Stimulated activated CD4-positive, alpha-beta T cell treated with anti-CD3 and anti-CD28 coated beads, Interleukin-2, amount 100 ng/mL, for 24 hours (primary cell): ENCODE measurements at places on chromosomes 4 and X.

GRCh38 chr4:181701894-181702293, 541.3 kb upstream of the TENM3 start:
- DNase-seq, result no peak

DNA sequence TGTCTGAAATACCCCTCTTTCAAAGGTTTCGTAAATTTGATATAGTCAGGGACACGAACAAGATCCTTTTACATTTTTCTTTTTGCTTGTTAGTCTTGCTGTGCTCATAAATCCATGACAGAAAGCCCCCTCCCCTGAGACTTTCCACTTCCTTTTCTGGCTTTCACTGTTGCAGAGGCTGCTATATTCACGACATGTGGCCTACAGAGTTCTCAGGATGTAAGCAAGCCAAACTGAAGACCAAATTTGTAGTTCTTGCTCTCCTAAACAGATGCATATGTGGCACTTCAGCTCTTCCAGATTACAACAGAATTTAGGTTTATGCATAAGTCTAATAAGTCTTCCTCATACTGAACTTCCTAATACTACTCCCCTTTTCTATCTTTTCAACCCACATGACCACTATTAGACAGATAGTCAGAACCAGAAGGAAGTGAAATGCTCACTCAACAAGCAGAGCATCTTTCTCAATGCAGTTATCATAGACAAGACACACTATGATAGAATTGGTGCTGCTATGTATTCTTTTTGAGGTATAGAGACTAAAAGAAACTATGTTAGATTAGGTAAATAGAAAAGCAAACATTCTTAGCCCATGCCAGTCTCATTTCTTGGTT, 15.0 kb downstream of the BTK start:
- no peak for DNase-seq

GRCh38 chr4:10366628-10367027, 90.6 kb downstream of the ZNF518B start:
- no peak for DNase-seq

DNA sequence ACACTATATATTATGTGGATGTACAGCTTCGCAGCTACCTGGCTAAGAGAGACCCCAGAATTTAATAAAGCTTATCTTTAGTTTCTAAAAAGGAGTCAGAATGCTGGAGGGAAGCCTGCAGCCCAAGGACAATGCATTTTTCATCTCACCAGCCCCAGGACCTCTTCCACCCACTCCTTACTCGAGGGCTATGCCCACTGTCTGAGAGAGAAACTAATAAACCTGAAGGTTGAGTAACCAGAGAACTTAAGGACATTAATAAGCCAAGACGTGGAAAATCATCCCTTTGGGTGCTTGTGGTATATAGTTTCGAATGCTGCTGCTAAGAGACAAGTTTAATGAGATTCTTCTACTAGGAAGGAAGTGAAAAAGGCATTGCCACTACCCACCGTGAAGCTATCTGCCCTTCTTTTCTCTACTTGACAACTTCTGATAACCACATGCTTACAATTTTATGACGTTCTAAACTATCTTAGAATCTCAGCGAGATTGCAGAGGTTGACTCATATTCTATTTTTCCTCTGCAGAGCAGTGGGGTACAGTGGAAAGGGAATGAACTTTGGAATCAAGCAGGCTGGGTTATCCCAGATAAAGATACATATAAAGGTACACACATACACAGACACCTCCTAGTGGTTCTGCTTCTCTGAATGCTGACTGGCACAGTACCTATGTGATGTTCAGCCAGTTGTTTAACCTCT, 3.3 kb downstream of the RELL1 start:
- DNase-seq, result no peak

- DNase-seq, result no peak
These were observed 14.2 kb downstream of the SMIM10L2A start for GRCh38 chrX:135435933-135436332.

DNA sequence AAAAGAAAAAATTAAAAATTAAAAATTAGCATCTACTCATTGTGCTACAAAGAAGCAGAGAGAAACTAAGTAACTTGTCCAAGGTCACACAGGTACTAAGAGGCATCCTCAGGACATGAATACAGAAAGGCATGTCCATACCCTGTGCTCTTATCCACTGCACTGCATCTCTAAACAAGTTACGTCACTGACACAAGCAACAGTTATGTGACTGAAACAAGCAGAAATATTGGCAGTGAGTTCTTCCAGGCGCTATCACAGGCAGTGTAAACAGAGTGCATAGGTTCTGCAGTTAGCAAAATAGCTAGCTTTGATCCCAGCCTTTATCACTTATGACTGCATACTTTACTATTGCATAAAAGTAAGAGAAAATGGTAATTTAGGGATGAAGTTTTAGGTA, 7.9 kb downstream of the VEGFC start:
- no peak for DNase-seq

DNA sequence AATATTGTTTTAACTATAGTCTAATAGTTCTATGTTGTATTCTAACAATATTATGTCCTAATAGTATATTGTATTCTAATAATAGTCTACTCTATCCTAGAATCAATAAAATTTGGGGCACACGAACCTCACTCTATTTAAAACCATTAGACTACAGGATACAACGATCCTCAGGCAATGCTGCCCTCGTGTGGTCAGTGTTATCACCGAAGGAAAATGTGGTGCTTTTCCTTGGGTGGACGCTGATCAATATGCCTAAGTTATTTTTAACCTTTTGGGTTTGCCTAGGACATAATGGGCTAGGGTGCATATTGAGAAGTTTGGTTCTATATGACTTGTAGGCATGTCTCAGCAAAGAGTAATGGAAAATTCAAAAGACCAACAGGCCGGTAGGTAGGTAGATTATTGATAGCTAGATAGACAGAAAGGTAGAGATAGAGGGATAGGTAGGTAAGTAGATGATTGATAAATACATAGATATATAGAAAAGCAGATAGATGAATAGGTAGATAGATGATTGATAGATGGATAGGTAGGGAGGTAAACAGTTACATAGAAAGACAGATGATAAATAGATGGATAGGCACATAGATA, 75.1 kb downstream of the PRKX start:
- peak; percentile 28 for DNase-seq

- DNase-seq, result no peak
These were observed 72.3 kb downstream of the TMEM47 start for GRCh38 chrX:34584781-34585180.

DNA sequence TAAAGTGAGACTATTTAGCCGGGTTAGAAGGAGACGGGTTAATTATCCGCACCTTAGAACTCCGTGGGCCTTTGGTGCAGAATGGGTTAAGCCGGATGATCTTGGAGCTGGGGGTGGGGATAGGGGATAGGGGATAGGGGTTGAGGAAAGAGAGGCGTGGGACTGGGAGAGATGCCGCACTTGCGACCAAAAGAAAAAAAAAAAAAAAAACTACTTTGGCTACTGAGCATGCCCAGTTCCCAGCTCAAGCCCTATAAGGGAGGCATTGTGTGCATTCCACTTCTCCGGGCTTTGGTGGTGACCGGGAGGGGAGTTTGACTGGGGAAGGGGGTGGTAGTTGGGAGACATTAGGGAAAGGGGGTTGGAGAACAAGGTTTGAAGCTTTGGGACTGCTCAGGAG, at the start of gene SLITRK4:
SLITRK4 (minus strand) TSS at position 187 of the 400 bp plus-strand sequence. CDS start 4,993 bp downstream, outside the sequence.
- DNase-seq, result no peak

DNA sequence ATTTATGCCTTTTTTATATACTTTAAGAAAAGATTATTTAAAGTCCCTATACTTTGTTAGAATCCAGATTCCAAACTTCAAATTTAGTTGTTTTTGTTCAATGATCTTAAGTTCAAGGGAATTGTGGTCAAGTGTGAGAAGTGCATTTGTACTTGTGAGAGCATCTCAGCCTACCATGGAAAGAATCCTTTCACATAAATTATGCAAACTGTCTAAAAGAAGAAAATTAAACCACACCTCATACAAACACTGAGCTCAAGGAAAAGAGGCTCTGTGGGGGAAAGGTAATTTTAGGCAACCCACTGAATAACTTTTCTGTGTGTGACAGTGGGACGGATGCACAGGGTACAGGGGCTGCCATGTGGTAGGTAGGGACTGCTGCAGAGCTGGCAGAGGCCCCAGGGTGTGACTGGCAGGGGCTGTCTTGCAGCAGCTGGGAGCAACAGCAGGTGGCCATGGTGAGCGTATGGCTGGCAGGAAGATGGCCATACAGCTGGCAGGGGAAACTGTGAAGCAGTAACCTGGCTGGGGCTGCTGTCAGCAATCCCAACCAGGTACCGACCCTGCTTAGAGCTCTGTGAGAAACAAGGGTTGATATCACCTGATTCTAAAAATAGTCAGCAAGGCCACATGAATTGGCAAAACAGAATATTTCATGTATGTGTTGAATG, 130.6 kb downstream of the UGT8 start:
- no peak for DNase-seq

DNA sequence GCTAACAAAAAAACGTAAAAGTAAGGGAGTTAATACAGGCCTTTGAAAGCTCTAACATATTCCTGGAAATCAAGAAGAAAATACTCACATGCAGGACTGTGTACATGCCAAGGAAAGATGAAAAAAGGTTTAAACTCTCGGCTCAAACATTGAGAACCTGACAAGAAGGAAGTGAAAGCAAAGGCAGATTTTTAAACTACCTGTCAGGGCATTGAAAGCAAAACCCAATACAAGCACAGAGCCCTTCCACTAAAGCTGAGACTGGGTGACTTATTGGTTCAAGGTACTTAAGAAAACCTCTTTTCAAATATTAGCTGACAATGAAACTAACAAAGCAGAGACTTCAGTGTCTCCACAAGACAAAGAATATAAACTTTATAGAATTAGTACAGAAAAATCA, 313.0 kb upstream of the GRID2 start:
- DNase-seq, result no peak

GRCh38 chr4:37389366-37389765, 144.8 kb downstream of the NWD2 start:
- DNase-seq, result no peak

- DNase-seq, result no peak
These were observed 86.8 kb downstream of the PDGFRA start for GRCh38 chr4:54315561-54316538.

DNA sequence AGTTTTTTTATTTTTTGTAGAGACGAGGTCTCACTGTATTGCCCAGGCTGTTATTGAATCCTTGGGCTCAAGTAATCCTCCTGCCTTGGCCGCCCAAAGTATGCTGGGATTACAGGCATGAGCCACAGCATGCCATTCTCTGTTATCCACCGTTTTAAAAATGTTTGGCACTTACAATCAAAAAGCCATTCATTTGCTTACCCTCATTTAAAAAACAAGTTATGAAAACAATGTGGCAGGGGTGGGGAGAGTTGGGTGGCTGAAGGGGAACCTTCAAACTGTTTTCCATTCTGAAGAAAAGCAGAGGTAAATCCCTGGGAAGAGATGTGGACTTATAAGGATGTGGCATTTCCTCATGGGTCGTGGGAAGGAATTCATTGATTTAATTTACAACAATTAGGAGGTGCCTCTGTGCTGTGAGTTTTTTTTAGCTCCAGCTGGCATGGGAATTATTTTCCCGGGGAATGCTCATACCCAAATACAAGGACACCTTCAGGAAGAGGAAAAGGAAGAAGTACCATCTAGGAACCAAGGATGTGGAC, 103.5 kb downstream of the MID1 start:
- no peak for DNase-seq

- no peak for DNase-seq
These were observed 614.6 kb upstream of the CPEB2 start for GRCh38 chr4:14387647-14388046.

DNA sequence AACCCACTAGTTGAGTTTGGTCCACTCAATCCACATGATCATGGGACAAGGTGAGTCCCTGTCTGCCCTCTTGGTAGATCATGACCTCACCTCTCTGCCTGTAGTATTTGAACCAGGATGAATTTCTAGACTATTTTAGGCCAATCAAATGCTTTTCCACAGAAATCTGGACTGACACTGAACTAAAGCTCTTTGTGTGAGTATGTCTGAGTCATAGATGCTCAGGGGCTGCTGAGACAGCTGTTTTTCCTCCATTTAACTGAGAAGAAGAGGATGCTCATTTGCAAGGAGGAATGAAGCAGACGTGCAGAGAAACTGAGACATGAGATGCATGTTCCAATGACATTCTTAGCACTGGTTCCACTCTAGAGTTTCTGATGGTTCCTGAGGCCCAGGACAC, 77.3 kb upstream of the TMEM47 start:
- DNase-seq, result no peak

DNA sequence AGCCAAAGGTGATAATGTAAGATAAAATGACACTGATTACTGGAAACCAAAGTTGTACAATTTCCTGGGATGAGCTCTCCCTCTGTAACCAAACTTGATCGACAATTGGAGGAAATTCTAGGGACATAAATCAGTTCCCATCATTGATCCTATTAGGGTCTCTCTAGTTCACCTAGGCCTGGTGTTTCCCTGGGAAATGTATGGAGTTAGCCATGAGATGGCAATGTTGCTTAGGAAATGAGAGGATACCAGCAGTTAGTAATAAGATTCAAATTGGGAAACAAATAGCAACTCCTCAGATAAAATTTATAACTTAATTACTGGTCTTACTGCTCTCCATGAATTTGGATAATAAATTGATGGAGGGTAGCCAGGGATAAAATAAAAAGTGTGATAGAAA, 52.2 kb downstream of the SPATA18 start:
- no peak for DNase-seq

GRCh38 chrX:154419189-154419588, 7.8 kb downstream of the TAFAZZIN start:
- no peak for DNase-seq

DNA sequence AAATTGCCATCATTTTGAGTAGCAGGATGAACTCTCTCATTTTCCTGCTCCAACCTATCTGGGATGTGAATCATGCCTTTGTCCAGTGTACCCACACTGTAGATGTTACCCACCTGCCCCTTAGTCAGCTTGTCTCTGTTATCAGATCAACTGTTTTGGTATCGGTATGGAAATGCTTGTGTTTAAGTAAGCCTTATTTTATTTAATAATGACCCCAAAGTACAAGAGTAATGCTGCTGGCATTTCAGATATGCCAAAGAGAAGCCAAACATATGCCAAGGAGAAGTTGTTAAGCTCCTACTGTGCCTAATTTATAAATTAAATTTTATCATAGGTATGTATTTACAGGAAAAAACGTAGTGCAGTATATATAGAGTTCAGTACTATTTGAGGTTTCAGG, 18.6 kb upstream of the RAP1GDS1 start:
- DNase-seq, result no peak

- peak; percentile 81 for DNase-seq
These were observed at the start of gene LIN54 for GRCh38 chr4:83010522-83011318. Gene LIN54, minus strand, starts transcription at chr4:83010823. Its CDS starts 25,979 bp downstream, at chr4:82984844.

DNA sequence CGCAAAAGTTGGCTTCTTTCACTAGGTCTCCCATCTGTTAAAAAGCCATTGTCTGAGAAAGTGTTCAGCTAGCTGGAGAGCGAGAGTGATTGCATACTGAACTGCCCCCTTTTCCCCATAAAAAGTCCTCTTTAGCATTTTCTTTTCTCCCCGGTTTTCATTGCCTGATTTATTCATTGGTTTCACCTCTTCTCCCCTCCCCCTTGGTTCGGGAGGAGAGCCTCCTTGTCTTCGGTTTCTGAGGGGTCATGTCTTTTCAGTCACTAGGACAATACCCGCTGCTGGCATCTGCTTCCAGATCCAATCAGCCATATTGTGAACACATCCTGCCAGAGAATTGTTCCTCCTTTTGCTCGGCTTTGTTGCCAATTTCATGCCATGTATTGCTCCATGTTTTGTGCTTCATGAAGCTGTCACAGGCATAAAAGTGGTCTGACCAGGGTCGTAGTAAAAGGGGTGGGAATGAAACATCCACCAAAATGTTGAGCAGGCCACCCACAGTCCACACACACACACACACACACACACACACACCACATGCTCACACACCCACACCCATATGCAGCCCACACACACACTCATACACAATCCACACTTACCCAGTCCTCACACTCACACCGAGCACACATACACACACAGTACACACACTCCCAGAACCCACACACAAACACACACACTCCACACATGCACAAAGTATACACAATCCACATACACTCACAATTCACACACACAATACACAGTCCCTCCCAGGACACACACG, 136.0 kb downstream of the NKX6-1 start:
- no peak for DNase-seq
